ENCODE measurements at places on chromosomes 6 and 20.

DNA sequence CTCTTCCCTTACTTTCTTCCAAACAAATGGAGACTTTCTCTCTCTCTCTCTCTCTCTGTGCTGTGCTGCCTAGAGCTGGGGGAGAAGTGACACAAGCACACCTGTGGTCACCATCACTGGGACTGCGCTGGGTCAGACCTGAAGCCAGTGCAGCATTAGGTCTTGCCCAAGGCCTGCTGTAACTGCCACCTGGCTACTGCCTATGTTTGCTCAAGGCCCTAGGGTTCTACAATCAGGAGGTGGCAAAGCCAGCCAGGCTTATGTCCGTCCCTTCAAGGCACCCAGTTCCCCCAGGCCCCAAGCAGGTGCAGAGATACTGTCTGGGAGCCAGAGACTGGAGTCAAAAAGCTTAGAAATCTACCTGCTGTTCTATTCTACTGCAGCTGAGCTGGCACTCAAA is 49.4 kb upstream of the TOP1 start:
- no peak for DNase-seq

DNA sequence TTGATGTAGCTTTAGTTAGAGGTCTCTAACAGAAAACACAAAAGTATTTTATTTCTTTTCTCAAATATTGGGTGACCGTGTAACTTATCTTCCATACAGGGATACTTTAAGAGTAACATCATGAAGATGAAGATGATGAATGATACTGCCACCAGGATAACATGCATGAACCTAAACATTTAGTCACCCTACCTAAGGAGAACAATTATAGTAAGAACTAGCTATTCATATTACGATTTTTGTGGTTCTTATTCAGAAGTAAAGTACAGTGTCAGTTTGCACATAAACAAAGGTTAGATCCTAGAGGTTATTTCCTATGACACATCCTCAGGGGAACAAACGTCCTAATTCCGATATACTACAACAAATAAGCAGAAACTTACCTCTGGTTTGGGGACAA is 21.0 kb downstream of the CLDN20 start:
- DNase-seq = no peak

DNA sequence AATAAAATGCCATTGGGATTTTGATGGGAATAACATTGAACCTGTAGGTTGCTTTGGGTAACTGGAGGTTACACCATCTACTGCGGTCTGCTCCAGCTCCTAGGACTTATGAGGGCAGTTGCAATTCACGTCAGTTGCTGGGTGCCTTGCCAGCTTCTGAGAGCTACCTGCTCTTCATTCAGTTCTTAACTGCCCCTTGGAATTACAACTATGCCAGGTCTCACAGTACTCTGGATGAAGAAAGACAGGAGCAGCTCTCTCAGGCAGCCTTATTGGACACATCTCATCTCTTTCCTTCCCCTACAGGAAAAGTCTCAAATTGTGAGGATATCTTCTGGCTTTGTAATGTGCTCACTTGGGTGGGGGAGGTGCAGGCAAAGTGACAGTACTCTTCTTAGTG is 1643.3 kb downstream of the GRIK2 start:
- DNase-seq = no peak

DNA sequence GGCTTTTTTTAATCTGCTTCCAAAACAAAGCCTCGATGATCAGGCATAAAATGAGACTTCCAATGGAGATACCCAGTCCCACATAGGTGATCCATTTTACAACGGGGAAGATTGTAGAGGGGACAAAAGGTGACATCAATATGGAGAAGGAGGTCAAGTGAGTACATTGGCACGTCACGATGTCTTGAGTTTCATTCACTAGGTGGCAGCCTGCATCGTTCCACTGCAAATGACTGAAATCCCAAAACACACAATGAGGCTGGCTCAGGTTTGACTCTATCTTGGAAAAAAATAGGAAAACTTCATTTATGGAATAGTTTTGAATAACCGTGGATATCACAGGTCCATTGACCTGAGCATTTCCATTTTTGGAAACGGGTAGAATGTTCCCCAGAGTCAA is 32.5 kb downstream of the ADGRF1 start:
- DNase-seq = no peak

DNA sequence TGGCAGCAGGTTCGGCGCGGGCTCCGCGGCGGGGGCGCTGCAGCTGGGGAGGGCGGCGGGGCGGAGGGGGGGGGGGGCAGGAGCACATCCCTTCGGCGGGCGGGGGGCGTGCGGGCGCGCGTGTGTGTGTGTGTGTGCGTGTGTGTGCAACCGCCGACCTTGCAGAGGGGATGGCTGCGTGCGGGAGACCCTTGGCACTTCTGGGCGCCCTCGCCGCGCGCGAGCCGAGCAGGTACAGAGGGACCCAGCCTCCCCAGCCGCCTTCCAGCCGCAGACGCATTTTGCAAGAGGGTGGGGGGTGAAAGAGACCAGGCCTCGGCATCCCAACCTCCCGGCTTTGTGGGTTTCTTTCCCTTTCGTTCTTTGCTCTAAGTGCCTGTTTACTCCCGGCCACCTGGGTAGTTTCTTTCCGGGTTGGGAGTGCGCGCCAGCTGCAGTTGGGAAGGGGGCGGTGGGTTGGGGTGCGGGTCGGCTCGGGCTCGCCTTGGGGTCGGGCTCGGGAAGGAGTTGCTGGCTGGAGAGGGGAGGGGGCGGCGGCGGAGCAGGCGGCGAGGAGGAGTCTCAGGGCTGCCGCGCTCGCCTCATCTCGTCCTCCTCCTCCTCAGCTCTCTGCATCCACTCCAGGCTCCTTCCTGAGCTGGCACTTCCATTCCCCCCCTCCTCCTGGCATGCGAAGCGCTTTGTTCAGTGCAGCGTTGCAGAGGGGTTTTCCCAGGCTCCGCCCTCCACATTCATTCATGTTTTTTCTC is 620 bp downstream of the HIVEP1 start:
- peak; percentile 40 for DNase-seq

GRCh38 chr6:43508481-43509141 is 1.5 kb downstream of the LRRC73 start:
- DNase-seq = no peak

- DNase-seq = no peak
Observed at GRCh38 chr6:48490658-48491057, 379.7 kb upstream of the PTCHD4 start.

DNA sequence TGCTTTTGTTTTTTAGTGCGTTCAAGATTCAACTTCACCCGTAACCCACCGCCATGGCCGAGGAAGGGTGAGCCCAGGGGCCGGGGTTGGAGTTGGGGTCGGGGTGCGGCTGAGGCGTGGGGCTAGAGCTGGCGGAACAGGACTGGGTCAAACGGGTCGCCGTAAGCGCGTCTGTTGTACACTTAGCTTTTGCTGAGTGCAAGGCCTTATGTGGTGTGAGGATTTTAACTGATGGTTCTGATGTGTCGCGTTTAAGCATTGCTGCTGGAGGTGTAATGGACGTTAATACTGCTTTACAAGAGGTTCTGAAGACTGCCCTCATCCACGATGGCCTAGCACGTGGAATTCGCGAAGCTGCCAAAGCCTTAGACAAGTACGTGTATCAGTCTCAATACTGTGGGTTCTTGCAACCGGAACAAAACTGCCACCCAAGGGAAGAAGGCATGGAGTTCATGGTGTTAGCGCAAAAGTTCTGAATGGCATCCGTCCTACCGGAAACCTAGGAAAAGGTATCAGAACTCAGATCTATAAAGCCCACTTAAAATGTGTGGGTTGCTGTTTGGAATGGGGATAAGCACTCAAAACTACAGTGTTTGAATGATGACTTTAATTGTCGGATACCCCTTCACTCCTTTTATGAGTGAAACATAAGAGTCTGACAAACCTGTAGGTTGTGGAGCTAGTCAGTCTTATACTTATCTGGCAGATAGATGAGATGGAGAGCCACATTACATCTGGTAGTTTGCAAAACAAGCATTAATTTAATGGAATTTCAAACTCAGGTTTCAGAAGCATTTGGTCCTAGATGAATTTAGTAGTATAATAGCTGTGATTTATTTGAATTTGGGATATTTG is 574 bp downstream of the RPS12 start:
- DNase-seq = no peak
